NCI-H2081 (cell line): ENCODE measurements at places on chromosomes 13 and 19.

DNA sequence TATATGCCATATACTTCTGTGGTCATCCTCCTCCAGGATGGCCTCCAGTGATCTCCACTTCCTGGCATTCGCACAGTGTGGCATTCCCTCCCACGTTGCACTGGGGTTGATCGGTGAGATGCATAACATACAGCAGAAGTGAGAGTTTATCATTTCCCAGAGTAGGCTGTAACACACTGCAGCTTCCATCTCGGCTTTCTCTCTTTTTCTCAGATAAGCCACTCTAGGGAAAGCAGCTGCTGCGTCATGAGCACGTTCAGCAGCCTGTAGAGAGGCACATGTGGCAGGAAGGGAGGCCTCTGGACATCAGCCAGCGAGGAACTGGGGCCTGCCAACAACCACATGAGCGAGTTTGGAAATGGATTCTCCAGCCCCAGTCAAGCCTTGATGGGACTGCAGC, 807.1 kb downstream of the DIAPH3 start:
- DNase-seq, result peak; percentile 21

- no peak for DNase-seq
Measured at GRCh38 chr19:3589439-3589838, 4.2 kb downstream of the GIPC3 start.

GRCh38 chr13:20064128-20064527, 96.7 kb downstream of the GJA3 start:
- DNase-seq, result no peak

DNA sequence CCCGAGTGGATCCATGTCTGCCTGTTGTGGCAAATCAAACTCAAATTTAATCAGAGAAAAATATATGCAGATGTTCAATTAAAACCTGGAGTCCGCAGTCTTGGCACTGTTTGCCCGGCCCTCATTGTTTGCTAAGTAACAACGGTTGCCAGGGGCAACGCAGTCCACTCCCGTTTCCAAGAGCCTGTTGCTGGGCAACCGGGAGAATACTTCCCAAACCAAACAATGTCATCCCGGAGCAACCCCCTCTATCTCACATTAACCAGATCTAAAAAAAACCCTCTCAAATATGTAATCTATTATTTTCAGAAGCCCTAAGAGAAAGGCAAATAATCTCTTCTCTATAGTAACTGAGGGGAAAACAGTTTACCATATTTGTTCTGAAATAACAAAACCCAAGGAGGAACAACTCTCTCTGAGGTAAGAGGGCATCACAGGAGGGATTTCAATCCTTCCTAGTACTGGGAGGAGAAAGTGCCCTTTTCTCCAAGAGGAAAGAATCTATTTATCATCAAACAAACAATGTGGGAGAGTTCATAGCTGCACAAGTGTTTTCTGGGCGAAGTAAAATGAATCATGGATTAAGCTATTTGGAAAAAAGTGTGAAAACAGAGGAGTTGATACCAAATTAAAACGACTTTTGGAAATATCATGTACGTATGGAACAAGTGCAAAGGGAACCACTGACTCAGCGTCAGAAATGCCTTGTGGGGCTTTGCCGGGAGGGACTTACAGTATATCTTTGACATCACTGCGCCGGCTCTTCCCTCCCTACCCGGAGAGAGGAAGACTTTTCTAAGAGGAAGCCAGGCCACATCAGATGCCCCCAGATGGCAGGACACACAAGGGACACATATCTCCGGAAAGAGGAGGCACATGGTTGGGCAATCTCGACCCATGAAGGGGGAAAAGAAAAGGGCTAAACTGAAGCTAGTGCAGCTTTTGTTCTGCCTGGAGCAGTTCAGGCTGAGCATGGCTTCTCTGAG, 43.3 kb downstream of the RFX2 start:
- peak; percentile 98 for DNase-seq

- no peak for DNase-seq
Measured at GRCh38 chr19:19544257-19544953, 6.3 kb downstream of the CILP2 start.

DNA sequence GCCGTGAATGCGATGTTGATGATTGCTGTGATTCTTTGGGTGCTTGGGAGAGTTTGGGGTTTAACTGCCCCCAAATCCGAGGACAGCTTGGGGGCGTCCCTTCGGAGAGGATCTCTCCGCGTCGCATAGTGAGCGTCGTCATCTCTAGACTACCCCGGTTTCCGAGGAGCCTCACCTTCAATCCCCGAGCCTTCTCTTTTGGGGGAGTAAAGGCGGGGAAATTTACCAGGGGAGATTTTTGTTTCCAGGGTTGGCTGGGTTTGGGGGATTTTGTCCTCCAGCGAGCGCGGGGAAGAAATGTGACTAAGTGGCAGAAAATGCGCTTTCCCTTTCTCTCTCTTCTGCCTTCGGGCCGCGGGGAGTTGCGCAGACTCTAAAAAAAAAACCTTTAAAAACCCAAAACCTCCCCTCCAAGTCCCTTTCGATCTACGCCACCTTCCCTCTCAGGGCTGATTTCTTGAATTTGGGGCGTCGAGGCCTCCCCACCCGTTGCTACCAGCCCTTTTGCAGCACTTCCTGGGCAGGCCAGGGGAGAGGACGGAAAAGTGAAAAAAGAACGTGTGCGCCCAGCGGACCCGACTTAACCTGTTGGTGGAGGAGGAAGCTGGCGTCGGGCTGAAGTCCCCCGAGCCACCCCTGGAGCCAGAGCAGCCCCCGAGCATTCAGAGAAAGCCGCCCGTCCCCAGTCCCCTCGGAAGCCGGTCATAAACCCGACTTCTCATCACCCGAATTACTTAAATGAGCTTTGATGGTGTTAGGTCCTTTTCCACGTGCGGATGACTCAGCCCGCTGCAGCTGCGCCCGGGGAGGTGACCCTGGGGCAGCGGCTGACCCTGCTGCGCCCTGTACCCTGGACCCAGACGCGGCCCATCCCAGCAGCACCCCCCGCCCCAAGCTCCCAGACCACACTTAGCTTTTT, 17.7 kb downstream of the NFIX start:
- no peak for DNase-seq

DNA sequence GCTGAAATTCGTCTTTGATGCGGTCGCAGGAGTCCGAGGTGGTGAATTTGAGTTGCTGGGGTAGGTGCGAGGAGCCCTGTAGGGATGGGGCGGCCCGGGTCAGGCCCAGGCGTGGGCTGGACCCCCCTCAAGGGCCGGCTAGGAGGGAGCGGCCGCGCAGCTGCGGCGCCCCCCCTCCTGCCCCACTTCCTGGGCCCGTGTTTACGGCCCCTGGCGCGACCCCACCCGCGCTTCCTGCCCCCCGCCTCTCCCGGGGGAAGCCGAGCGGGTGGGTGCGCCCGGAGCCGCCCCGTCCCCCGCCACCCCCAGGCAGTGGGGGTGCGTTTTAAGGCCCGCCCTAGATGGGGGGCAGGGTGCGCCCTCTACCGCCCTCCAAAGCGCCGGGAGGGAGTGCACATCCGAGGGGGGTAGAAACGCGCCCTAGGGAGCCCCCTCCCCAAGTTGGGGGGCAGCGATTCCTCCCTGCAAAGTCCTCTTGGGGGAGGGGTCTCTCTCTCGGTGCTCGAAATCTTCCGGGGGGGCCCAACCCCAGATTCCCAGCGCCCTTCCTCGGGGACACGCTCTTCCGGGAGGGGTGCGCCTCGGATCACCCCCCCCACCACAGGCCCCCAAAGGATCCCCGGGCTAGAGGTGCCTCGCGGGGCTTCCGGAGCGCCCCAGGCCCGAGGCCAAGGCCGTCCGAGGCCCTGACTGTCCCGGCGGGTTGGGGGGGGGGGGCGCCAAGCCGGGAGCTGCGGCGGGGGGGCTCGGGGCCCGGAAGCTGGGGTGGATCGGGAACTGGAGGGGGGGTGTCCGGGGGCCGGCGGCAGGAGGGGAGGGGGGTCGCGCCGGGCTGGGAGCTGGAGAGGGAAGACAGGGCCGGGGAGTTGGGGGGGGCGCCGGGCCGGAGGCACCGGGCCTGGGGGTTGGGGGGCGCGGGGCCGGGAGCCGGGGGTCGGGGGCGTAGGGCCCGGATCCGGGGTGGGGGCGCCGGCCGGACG, 823 bp downstream of the TLE5 start:
- DNase-seq, result peak; percentile 81

DNA sequence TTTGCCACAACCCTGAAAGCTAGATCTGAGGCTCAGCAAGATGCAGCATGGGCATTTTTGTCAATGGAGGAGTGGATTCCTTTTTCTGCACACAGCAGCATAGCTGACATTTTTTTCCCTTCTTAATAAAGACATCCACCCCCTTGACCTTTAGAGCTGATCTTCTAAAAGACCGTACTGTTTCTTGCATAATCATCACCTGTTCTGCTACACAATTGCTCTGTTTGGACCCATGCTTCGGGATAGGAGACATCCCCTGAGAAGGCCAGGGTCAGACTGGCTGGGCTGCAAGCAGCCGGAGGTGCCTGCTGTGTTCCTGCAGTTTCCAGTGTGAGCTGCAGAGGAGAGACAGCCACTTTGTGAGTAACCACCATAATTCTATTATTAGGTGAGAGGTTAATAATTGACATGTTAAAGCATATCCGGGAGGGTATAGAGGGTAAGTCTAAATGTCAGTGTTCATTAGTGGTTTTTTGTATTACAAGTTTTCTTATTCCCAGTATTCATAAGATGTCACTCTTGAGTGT, 108.5 kb upstream of the C1QTNF9B start:
- DNase-seq, result no peak

DNA sequence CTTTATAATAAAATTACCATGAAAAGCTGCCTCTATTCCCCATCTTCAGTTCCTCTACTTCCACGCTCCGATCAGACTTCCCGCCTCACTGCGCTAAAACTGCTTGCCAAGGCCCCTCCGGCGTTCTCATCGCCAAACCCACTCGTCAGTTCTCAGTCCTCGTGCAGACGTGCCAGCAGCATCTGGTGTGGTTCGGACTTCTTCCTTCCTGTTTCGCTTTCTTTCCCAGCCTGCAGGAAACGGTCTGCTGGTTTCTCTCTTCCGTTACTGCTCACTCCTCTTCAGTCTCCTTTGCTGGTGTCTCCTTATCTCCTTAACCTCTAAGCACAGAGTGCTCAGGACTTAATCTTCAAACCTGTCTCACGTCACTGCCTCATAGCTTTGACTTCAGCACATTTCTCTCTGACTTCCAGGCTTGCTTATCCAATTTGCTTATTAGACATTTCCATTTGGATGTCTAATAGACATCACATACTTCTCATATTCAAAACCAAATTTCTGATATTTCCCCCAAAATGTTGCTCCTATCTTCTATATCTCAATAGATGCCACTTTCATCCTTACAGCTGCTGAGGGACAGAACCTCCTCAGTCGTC, 40.3 kb downstream of the RCBTB2 start:
- no peak for DNase-seq

- no peak for DNase-seq
Measured at GRCh38 chr13:20561741-20562140, 5.2 kb upstream of the IFT88 start.
